ENCODE measurements at places on chromosomes 13 and 19. TPM values are rescaled to one million over a fixed set of nuclear protein-coding genes. Genes with fewer than 3 reads are reported as not detected.

Gene MRPL34
- total RNA-seq = 122 TPM

DNA sequence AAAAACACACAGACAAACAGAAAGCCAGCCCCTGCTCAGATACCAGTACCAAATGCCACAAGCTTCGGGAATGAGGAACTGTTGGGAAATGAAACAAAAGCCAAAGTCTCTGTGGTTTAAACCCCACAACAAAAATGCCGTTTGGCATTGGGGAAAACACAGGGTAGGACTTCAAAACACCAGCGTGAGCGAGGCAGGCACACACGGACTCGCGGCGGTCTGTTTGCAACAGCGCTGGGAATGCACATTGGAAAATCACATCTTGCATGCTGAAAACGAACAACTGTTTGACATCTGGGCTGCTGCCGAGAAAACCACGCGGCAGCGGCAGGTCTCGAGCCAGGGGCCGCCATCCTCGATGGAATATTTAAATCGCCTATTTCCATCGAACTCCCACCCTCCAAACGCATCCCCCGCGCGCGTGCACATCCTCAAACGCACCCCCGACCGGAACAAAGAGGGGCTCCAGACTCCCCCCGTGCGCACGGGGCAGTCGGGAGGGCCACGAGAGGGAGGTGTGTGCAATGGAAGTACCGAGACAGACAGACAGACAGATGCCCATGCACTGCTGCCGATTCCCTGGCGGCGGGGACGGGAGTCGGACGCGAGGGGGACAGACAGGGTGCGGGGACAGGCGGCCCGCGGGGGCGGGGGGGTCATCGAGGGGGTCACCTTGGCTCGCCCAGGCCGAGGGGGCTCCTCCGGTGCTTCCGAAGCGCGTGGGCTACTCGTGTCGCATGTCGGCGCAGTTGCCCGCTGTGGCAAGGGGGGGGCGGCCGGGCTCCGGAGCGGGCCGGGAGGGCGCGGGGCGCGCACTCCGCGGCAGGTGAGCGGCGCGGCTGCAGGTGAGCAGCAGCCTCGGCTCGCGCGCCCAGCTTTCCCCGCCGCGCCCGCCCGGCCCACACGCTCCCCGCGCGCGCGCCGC lies at the start of gene GPR12:
Gene GPR12, minus strand, starts transcription at position 880 of the 925 bp plus-strand sequence. CDS start 959 bp downstream, outside the sequence.
- DNase-seq = no peak

Gene ZNF66
- not detected for total RNA-seq

DNA sequence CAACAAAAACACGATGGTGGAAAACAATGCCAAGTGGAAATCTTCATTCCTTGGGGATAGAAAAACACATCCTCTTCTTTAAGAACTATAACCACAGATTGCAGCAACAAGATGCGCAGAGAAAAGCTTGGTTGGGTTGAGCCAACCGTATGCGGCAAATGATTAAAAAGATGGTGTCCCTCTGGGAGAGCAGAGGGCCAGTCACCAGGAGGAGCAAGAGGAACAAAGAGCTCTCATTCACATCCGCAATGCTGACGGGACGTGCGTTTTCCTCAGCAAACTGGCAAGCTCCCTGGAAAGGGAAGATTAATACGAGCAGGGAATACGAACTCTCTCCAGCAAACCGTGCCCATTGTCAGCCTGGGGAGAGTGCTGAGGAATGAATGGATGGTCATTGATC lies 141.6 kb downstream of the KATNAL1 start:
- no peak for DNase-seq

- peak; percentile 55 for DNase-seq
Observed at GRCh38 chr13:75788481-75788981, 152.4 kb downstream of the LMO7 start.

- no peak for DNase-seq
Observed at GRCh38 chr13:23678795-23679194, 108.6 kb downstream of the TNFRSF19 start.

Gene NLRP5
- total RNA-seq = not detected

DNA sequence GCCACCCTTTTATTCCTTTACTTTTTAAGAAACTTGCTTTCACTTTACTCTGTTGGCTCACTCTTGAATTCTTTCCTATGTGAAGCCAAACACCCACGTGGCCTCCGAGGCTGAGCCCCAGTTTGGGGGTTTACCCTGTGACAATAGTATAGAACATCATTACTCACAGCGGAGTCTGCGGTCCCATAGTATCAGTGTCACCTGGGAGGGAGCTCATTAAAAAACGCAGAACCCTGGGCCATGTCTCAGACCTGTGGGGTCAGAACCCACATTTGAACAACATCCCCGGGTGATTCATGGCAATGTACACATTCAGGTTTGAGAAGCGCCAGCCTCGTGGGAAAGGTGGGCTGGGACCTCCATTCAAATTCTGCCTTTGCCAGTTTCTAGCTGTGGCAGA lies 36.0 kb upstream of the UBL3 start:
- no peak for DNase-seq

GRCh38 chr19:28436320-28436719 lies 776.6 kb downstream of the UQCRFS1 start:
- DNase-seq = no peak

Gene LILRA1
- not detected for total RNA-seq

Gene PSPN
- 2.0 TPM for total RNA-seq

GRCh38 chr13:46320406-46320805 lies 66.6 kb downstream of the RUBCNL start:
- no peak for DNase-seq

GRCh38 chr13:111629926-111630325 lies 309.5 kb downstream of the TEX29 start:
- DNase-seq = no peak

GRCh38 chr13:41402691-41403511 lies 54.4 kb upstream of the RGCC start:
- DNase-seq = no peak

Gene ZNF737
- 0.96 TPM for total RNA-seq

GRCh38 chr19:17739121-17739875 lies 12.0 kb upstream of the FCHO1 start:
- no peak for DNase-seq

DNA sequence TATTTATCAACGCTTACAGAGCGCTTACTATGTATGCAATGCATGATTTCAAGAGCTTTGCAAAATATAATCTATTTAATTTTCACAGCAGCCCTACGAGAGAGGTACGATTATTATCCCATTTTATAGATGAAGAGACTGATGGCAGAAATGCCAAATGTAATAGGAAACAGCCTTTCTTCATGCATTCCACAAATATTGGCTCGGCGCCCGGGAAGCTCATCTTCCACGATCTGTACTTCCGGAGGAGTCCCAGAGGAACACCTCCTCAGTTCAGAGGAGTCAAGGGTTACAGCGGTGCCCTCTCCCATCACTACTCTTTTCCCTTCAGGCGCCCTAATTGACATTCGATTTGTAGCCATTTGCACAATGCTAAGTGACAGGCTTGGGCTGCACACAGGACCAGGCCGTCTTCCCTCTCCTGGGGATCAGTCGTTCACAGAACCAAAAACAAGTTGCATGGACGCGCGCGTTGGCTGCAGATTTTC lies 1.1 kb upstream of the ARHGAP35 start:
- no peak for DNase-seq

Gene CCDC8
- not detected for total RNA-seq

GRCh38 chr13:39682788-39683187 lies 27.3 kb downstream of the COG6 start:
- no peak for DNase-seq

Gene GRK1
- not detected for total RNA-seq

- no peak for DNase-seq
Observed at GRCh38 chr13:78881054-78881453, 222.1 kb upstream of the OBI1 start.

Gene CGB3
- not detected for total RNA-seq

DNA sequence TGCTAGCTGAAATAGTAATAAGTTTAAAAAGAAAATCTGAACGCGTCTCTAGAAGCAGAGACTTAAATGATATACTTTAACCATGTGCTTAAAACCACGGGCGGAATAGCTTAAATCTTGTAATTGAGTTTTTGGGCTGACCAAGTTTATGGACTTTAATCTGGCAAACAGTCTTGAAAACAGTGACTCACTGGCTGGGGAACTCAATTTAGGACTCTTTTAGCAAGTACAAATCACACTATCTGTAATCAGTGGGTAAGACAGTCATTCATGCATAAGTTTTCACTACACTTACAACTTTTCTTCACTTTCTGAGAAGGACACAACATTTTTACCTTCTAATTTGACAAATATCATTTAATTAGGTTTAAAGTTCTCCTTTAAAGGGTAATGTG lies 26.8 kb downstream of the ZNF627 start:
- DNase-seq = no peak

Gene SIAH3
- not detected for total RNA-seq

DNA sequence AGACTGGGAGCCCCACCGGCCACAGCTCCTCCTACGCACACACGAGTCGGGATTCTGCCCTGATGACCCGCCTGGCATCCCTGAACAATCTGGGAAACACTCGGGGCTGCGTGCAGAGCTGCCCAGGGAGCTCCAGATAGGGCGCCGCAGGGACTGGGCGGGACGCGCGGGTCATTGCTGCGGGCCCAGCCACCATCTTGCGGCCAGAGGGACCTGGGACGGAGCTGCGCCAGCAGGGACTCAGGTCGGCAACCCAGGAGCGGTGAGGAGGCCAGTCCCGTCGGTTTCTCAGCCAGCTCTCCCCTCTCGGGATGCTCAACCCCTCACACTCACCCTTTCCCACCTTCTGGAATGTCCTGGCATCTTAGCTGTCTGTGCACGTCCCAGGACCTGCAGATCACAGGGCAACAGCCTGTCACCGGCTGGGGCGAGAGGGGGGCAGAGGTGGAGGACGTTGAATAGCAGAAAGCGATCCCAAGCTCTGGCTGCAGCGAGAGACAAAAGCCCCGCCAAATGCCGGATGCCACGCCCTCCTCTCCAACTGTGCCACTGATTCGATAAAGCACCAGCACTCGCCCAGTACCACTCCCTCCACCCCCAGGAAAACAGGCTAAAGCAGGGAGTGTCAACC lies 20.4 kb upstream of the ZNF91 start:
- DNase-seq = peak; percentile 48

Gene NCR1
- total RNA-seq = 0.43 TPM

Gene ZFR2
- total RNA-seq = not detected

DNA sequence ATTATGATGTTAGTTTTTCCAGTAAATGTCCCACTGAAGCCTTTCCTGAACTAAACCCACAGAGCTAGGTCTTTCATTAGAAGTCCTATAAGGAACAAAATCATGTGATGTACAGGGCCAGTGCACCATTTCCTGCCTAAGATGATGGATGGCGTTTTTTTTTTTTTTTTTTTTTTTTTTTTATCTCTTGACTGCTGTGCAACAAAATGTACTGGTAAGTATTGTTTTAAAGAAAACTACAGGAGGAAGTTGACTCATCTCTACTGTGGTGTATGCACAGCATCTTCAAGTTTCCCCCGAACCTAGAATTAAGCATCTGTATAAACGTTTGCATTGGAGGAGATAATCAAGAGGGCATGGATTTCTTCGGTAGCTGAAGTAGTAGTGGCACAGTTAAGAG lies 197.5 kb downstream of the NBEA start:
- peak; percentile 87 for DNase-seq

GRCh38 chr13:97221466-97221865 lies 667 bp upstream of the MBNL2 start:
- no peak for DNase-seq

DNA sequence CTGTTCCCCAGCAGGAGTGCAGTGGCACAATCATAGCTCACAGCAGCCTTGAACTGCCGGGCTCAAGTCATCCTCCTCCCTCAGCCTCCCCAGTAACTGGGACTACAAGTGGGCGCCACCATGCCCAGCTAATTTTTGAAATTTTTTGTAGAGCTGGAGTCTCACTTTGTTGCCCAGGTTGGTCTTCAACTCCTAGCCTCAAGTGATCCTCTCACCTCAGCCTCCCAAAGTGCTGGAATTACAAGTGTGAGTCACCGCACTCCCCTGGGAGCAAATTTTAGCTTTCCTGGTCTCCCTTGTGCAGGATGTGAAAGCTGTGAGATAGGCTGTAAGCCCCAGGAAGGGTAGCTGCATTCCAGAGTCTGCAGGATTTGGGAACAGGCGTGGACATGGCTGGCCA lies 5.4 kb upstream of the GARRE1 start:
- DNase-seq = no peak

GRCh38 chr13:106468207-106468606 lies 67.3 kb downstream of the EFNB2 start:
- DNase-seq = no peak

Gene KLK11
- total RNA-seq = not detected

DNA sequence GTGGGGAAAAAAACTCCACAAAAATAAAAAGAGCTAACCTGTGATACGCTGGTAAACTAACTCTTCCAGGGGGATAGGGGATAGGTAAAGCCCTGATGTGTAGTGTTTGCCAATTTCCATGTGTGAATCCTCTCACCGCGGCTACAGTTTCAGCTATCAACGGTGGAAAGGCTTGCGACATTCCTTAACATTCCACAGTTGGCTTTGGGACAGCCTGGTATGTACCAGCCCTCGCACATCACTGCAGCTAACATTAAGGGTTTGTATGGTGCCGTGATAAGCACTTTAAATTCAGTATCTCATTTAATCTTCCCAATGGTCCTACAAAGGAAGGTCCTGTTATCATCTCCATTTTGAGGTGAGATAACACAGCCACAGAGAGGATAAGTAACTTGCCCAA lies 112.4 kb downstream of the KATNAL1 start:
- no peak for DNase-seq

DNA sequence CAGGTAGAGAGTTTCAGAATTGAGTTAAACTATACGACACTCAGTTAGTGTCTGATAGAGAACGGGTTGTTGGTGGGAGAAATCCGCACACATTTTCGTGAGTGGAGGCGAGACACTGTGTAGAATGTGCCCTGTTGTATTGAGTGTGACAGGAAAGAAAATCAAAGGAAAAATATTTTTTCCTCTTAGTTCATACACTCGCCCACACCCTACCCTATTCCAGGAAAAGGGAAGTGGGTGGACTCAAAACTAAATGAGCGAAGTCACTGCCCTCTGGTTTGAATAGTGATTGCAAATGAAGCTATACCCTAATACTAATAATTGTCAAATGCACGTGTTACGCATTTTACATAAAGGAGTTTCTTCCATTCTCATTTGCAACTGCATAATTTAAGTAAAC lies 2.0 kb downstream of the ZNF347 start:
- DNase-seq = no peak

DNA sequence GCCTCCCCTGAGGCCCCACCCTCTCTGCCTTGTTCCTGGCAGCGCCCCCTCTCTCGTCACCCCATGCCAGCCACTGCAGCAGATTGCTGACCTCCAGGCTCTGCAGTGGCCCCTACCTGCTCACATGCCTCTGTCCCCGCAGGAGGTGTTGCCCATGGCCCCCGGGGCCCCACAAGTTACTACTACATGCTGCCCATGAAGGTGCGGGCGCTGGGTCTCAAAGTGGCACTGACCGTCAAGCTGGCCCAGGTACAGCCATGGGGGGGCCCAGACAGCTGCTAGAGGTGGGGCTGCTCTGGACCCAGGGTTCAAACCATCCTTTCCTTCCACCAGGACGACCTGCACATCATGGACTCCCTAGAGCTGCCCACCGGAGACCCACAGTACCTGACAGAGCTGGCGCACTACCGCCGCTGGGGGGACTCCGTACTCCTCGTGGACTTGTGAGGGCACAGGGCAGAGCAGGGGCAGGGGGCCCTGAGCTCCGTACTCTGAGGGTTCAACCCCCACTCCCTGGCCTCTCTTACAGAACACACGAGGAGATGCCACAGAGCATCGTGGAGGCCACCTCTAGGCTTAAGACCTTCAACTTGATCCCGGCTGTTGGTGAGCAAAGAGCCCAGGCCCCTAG lies 6.2 kb downstream of the MRPL4 start:
- DNase-seq = no peak

Gene RPS15
- total RNA-seq = 2,084 TPM
